Stimulated activated CD8-positive, alpha-beta memory T cell treated with anti-CD3 and anti-CD28 coated beads, Interleukin-7, amount 100 ng/mL, for 1 hour (primary cell): ENCODE measurements at places on chromosomes 2 and 18.

DNA sequence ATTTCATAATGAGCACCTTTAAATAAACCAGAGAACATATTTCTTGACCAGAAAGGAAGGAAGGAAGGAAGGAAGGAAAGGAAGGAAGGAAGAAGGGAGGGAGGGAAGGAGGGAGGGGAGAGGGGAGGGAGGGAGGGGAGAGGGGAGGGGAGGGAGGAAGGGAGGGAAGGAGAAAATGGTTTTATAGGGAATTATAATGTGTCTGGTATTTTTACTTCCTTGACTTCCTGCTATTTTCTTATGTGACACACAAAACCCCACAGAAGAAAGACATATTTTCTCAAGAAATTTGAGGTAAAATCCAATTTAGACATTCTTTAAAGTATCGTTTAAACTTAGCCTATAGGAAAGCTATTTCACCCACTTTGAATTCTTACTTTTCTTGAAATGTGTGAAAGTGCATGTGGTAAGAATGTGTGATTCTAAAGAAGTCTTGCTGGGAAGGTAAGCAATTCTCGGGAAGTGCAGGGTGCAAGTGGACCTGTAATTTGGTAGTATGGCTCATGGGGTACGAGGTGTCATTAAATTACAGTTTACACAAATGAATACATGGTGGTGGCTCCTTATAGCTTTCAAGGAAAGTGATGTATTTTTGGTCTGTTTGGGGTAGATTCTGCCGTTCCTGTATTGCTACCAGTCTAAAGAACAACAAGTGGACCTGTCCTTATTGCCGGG, 18.0 kb downstream of the RNF125 start:
- no peak for DNase-seq

DNA sequence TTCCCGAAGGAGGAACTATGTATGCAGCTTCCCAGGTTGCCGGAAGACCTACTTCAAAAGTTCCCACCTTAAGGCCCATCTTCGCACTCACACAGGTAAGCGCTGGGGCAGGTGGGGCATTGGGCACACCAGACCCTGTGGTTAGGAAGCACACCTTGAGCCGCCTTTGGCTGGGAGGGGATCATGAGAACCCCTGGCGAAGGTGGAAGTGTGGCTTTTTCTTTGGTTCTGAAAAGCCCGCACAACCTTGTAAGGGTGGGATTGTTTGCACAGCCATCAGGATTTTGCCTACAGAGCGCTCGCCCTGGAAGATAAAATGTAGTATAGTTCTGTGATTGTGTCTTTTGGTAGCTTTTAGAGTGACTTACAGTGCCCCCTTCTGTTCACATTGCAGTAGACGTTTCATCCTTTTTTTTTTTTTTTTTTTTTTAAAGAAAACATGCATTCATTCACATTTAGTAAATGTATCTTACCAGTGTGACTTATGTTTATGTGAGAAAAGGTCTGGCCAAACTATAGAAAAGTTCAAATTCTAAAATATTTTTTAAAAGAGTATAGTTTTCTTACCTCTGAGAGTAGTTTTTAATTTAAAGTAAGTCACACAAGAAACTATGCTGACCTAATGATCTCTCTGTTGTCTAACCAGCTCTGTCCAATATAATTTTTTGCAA, 5.3 kb downstream of the KLF11 start:
- DNase-seq = no peak

DNA sequence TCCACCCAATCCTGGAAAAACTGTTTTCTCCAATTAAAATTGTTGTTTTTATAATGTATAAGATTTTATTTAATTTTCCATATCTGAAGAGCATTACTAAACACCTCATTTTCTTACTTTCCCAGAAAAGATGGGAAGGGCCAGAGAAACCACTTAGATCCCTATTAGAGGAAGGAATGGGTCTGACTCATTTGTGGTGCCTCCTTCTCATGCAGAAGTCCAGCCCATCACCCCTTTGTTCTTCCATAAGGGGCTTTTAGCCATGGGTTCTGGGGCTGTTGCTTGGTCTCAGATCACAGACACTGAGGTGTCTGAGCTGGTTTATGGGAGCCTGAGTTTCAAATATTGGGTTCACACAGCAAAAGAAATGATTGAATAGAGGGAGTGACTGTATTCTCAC, 152.2 kb downstream of the ESCO1 start:
- DNase-seq = no peak

GRCh38 chr2:237244976-237245646, 159.4 kb downstream of the COPS8 start:
- no peak for DNase-seq

DNA sequence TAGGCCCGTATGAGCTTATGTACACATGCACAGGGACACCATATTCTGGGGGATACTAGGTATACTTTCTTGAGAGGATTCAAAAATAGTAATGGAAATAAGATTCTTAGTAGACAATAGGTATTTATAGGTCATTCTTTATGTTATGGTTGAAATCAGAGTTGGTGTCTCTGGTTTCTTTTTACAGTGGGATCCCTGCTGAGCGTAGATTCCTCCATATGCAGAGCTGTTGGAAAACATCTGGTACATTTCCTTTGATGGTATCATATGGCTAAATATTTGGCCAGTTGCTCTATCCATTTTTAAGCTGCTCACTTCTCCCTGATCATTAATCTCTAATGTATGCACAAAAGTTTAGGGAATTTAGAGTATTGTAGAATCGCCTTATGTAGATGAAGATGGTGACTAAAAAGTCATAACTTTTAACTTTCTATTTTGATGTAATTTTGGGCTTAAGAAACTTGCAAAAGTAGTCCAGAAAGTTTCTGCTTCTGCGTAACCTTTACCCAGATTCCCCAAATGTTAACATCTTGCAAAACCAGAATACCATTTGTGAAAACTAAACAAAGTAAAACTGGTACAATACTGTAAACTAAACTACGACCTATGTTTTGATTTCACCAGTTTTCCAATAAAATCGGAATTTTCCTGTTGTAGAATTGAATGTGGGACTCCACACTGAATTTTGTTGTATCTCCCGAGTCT, 5.4 kb downstream of the ARHGAP28 start:
- no peak for DNase-seq

GRCh38 chr2:20877960-20878359, 55.1 kb upstream of the LDAH start:
- no peak for DNase-seq

GRCh38 chr2:3033315-3033714, 344.3 kb downstream of the EIPR1 start:
- DNase-seq = no peak

DNA sequence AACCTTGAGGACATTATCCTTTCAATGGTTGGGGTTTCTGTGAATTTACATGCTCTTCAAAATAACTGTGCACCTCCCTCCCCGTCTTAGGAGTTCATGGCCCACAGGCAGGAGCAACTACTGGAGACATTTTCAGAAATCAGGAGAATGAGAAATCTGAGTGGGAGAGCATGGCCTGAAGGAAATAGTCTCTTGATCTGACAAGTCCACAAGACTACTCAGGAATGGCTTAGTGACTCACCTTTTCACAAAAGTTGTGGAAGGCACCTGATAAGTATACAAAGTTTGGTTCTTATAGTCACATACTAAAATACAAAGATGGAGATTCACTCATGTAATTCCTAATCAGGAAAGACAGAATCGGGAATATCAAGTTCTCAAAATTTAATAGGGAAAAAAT, 83.6 kb upstream of the NCKAP5 start:
- no peak for DNase-seq

GRCh38 chr2:210527286-210527685, 29.1 kb upstream of the CPS1 start:
- DNase-seq = no peak

GRCh38 chr2:173184031-173185004, 108.7 kb downstream of the MAP3K20 start:
- DNase-seq = no peak

DNA sequence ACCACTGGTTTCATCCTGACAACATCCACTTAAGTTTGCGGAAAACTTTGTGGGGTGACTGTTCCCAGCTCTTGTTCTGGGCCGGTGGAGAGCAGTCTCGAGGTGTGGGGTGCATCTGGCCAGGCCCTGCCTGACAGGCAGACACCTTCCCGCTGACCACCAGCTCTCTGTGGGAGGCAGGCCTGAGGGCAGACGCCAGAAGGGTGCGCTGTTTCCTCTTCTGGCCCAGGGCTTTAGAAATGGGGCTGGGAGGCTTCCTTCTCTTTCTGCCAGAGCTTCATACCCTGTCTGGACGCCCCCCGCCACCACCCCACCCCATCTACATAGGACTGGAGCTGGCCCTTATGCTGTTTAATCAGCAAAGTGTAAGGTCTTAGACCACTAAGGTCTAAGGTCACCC, 263.8 kb downstream of the LOXHD1 start:
- DNase-seq = no peak

- DNase-seq = no peak
These were observed 277.5 kb downstream of the AFF3 start for GRCh38 chr2:99864561-99865553.

- no peak for DNase-seq
These were observed 60.7 kb downstream of the RRM2 start for GRCh38 chr2:10183146-10183675.

- no peak for DNase-seq
These were observed 10.5 kb downstream of the NAPG start for GRCh38 chr18:10536280-10536679.
